ENCODE measurements at places on chromosomes 12 and 14.
A peak's percentile ranks its signal among the peaks of the same experiment; 100 is the strongest.

- DNase-seq: no peak
Observed at GRCh38 chr12:62323386-62323785, 63.2 kb downstream of the USP15 start.

DNA sequence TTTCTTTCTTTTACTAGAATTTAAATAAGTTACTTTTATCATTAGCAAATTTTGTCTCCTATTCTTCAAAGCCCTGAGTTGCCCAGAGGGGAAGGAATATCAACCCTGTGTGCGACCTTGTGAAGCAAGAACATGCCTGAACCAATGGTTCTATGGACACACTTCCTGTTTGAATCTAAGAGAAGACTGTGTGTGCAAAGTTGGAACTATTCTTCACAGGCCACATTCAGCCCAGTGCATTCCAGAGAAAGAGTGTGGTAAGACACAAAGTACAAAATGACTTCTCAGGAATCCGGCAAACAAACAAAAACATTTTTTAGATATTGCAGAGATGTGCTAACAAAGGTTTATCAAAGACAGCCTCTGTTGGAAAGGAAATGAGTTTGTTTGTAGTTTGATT, 90.8 kb upstream of the PTPRQ start:
- DNase-seq: no peak

GRCh38 chr12:3101309-3102024, 24.3 kb downstream of the TSPAN9 start:
- no peak for DNase-seq

GRCh38 chr14:23444314-23444713, 8.9 kb upstream of the MYH7 start:
- no peak for DNase-seq

GRCh38 chr12:101490286-101490920, 15.3 kb downstream of the SPIC start:
- DNase-seq: no peak

DNA sequence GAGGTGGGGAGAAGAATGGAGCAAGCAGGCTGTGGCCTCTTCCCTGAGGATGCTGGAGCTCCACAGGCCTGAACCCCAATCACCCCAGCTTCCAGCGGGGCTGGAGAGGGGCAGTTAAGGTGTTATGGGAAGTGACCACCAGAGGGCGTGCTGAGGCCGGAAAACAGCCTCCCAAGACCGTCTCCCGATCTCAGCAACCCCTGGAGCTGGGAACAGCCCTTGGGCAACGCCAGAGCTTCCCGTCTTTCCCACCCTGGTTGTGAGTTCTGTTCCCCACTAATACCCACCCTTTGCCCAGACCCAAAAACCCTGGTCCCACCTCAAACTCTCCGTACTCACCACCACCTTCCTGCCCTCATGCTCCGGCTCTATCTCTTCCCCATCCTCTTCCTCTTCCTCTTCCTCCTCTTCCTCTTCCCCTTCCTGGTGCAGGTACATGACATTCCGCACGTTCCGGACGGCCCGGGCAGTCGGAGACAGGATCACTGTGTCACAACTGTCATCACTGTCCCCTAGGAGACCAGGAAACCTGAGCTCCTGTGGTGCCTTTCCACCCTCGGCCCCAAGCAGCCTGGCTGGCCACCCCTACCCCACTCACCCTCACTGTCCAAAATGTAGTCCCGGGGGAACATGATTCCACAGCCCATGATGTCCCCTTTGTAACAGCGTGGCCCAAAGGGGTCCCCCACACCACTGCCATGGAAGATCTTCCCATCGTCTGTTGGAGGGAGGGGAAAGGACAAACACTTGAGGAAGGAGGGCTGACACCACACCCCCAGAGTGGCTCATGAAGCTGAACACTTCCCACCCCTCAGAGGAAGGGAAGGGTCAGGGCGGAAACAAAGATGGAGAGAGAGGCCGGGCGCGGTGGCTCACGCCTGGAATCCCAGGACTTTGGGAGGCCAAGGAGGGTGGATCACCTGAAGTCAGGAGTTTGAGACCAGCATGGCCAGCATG, 12.9 kb downstream of the SPRYD3 start:
- peak; percentile 50 for DNase-seq

DNA sequence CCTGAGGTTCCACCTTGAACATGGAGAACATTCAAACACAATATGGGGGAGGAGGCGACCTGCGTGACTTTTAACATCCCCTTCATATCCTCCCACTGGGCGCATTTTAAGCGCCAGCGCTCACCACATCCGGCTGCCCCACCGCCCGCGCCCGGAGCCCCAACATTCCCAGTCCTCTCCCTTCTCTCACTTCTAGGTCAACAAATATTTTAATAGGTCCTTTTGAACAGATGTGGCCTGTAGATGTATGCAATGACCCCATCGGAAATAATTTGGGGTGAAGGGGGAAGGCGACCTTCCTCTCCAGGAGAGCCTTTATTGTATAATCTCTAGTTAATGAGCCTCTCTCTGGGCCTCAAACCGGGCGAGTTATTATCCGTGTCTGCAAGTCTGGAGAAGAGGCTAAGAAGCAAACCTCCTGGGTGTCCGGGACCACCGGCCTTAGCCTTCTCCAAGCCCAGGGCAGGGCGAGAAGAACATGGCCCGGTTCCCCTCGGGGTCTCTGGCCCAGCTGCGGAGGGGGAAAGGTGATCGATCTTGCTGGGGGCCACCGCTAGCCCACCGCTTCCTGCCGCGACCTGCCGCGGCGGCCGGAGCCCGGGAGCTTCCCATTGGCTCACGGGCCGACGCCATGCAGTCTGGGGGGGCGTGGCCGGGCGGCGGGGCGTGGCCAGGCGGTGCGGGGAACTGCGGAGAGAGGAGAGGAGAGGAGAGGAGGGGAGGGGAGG, 83.2 kb upstream of the HMGA2 start:
- DNase-seq: no peak

GRCh38 chr12:65170209-65170881, 962 bp downstream of the LEMD3 start:
- peak; percentile 41 for DNase-seq

GRCh38 chr14:21536418-21537089, 10.4 kb upstream of the SALL2 start:
- no peak for DNase-seq

GRCh38 chr12:112480931-112481330, 62.2 kb downstream of the PTPN11 start:
- DNase-seq: no peak

GRCh38 chr14:65214741-65215140, 112.4 kb upstream of the MAX start:
- DNase-seq: no peak

- DNase-seq: no peak
Observed at GRCh38 chr12:22353615-22354325, 19.3 kb upstream of the ST8SIA1 start.

- DNase-seq: no peak
Observed at GRCh38 chr14:72952171-72952570, 25.9 kb downstream of the DCAF4 start.

- no peak for DNase-seq
Observed at GRCh38 chr12:39792938-39793337, 173.3 kb upstream of the ABCD2 start.

GRCh38 chr14:24232645-24233537, at the start of gene GMPR2:
Gene GMPR2, plus strand, starts transcription at chr14:24232929. Its CDS starts 325 bp downstream, at chr14:24233254.
- no peak for DNase-seq

- no peak for DNase-seq
Observed at GRCh38 chr14:103318750-103319419, 15.2 kb upstream of the EIF5 start.

DNA sequence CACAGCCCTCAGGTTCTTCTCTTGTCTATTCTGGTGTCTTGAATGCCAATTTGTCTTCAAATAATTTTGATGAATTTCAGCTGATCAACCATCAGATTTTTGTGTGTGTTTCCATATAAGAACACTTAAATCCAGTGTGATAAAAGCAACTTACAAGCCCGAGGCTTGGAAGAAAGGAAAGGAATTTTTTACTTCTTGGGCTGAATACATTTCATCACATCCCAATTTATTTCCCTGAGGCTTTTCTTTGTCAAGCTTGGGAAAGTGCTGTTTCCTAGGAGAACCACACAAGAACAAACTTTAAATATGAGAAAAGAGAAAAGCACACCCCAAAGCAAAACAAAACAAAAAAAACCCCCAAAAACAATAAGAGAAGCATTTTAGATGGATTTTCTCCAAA, 26.6 kb downstream of the GPRC5D start:
- no peak for DNase-seq

GRCh38 chr12:47797441-47797840, 22.3 kb downstream of the HDAC7 start:
- no peak for DNase-seq

- no peak for DNase-seq
Observed at GRCh38 chr12:28851781-28852180, 297.3 kb upstream of the FAR2 start.

GRCh38 chr12:63396135-63396534, 245.1 kb upstream of the AVPR1A start:
- no peak for DNase-seq

- no peak for DNase-seq
Observed at GRCh38 chr12:29756741-29757390, 26.9 kb downstream of the TMTC1 start.

GRCh38 chr14:76304536-76305267, 71.2 kb upstream of the ESRRB start:
- DNase-seq: no peak

GRCh38 chr14:75310295-75311111, 31.9 kb downstream of the FOS start:
- no peak for DNase-seq

- no peak for DNase-seq
Observed at GRCh38 chr12:103855896-103856657, 15.0 kb upstream of the NT5DC3 start.

GRCh38 chr12:114668886-114669288, 15.1 kb downstream of the TBX3 start:
- DNase-seq: no peak

DNA sequence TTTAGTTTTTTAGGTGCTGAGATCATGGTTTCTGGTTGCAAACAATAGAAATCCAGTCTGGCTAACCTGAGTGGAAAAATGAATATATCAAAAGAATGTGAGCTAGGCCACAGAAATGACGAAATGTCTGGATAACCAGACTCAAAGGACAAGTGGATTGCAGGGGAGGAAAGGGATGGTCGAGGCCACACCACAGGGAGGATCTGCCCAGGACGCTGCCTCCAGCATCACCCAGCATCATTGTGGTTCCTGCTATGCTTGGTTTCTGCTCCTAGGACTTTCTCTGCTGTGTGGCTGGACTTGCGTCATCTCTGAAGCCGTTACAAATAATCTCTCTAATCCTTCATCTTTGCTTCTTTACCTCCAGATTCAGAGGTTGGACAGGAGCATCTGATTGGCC, 80.4 kb downstream of the TTC8 start:
- DNase-seq: no peak

DNA sequence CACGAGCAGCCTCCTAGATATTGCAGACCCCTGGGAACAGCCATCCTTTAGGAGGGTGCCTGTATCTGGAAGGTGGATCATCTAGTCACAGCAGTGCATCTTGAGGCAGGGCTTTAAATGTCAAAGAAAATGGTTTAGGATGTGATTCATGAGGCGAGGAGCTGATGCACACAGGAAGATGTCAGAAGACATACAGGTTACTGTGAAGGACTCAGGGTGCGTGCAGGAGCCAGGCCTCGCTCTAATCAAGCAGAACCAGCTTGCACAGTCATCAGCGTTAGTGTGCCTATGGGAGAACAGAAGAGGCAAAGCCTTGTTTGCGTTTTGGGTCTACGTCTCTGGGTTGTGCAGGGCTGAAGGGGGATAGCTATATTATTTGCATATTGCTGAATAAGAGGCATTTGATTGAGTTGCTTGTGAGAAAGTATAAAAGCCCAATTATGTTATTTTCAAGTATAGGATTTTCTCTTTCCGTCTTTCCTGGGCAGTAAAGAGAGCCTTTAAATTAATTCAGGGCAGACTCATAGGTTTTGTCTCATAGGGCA, 77.3 kb upstream of the RPH3A start:
- DNase-seq: no peak

DNA sequence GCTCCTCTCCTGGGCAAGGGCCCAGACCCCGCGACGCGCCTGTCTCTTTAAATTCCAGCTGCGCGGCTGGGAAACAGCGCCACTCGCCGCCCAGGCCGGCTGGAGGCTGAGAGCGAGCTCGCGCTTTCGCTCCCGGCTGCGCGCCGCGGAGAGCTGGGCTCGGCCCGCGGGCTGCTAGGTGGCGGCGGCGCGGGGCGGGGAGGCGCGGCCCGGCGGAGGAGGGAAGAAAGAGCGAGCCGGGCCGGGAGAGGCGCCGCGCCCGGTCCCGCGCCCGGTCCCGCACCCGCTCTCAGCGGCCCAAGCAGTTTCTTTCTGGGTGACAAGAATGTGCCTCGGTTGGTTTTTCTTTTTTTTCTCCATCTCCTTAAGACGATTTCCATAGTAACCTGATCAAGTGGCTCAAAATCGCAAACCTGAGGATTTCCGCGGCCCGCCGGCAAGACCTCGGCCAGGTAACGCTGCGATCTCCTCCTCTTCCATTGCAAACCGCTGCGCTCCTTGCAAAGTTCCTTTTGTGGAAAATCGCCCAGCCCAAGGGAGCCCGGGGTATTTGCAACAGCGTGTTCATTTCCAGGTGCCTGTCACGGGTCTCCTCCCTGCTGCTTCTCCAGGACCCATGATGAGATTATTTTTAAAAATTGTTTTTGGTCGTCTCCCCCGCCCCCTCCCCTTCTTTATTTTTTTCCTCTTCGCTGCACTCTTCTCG, 259.5 kb upstream of the E2F7 start:
- DNase-seq: peak; percentile 0

GRCh38 chr12:24728826-24729225, 220.1 kb downstream of the BCAT1 start:
- no peak for DNase-seq

DNA sequence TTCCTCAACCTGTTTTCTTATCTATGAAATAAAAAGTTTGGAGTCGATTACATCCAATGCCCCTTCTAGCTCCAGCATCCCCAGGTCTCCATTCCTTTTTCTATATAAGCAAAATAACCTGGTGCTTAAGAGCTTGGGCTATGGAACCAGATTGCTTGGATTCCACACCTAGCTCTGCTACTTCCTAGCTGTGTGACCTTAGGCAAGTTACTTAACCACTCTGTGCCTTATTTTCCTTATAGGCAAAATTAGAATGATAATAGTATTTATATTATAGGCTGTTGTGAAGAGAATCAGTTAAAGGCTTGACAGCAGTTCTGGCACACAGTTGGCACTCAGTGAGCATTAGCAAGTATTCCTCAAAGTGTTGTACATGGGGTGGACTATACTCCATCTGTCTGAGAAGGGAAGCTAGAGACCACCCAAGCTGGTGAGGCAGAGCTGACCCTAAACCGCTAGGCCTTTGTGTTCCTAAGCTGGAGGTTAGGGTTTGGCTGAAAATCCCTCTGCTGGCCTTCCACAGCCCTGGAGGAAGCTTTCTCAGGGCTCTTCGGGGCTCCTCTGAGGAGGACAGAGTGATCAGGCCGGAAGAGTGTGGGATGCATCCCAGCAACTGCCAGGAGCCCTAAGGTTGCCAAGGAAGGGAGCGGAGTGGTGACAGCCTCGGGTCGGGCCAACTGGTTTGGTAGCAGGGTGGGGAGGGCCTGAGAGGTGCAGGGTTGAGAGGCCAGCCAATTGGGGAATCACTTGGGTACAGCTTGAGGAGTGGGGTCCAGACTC, 6.0 kb upstream of the KRT4 start:
- DNase-seq: no peak

DNA sequence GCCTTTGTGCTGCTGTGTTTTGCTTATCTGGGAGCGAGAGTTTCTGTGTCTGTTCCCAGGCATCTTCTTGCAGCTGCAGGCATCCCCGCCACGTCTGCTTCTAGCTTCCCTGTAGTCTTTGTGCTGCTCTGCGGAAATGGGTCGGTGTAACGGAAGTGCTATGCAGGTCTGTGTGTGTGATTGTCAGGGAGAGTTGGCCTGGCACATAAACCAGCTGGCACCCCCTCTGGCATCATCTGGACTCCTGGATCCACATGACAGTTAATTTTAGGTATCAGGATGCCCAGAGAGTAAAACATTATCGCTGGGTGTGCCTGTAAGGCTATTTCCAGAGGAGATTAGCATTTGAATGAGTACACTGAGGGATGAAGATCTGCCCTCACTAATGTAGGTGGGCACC, 9.4 kb upstream of the OASL start:
- DNase-seq: no peak
